Stimulated activated CD8-positive, alpha-beta memory T cell treated with anti-CD3 and anti-CD28 coated beads, Interleukin-15, amount 100 ng/mL, for 24 hours (primary cell): ENCODE measurements at places on chromosomes 5 and 9.

GRCh38 chr5:60677850-60678664, 21.9 kb downstream of the DEPDC1B start:
- no peak for DNase-seq

DNA sequence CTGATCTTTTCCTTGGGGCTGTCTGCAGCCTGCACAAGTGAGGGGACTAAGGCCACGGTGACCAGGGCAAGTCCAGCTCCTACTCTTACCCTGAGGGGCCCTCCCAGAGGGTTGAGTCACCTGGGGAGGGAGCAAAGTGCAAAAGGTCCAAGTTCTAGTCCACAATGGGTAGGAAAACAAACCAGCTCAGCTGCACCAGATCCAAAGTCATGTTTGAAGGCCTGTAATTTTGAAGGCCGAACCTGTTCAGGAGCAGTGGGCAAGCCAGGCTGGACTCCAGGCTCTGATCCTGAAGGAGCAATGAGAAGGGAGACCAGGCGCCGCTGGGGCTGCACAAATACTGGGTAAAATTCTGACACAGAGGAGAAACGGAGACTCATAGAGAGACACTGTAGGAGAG, 15.8 kb upstream of the TCF7 start:
- DNase-seq = no peak

GRCh38 chr9:99356512-99356971, 134.5 kb downstream of the SEC61B start:
- no peak for DNase-seq

GRCh38 chr5:166031926-166032325, 2259.5 kb upstream of the WWC1 start:
- no peak for DNase-seq

DNA sequence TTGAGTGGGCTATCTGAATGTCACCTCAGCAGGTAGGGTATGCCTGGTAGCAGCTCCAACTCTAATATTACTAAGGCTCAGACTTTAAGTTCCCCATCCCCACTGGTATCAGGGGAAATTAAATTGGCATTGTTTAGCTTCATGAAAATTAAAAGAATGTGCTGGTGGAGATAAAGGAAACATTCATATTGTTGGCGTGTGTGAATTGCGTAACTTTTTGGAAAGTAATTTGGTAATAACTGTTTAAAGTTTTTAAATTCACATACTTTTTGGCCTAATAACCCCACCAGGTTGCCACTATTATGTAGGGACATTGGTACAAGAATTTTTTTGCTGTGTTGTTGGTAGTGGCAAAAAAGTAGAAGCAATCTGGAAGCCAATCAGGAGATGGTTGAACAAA, 29.4 kb downstream of the TNPO1 start:
- no peak for DNase-seq

- DNase-seq = no peak
Measured at GRCh38 chr9:104074876-104075275, 19.2 kb upstream of the SMC2 start.

- DNase-seq = no peak
Measured at GRCh38 chr5:135491552-135492318, 39.6 kb upstream of the TIFAB start.
